ENCODE measurements at places on chromosomes 3 and 15. TPM values are rescaled to one million over a fixed set of nuclear protein-coding genes. Genes with fewer than 3 reads are reported as not detected.

Gene ZCWPW2
- 0.46 TPM for total RNA-seq

Gene PROS1
- total RNA-seq: 52.6 TPM

Gene NOX5
- not detected for total RNA-seq

Gene GLDN
- 38.2 TPM for total RNA-seq

Gene CLDN18
- total RNA-seq: 673 TPM

Gene TRAT1
- total RNA-seq: 1.2 TPM

Gene PPARG
- total RNA-seq: 93.9 TPM

Gene A4GNT
- total RNA-seq: not detected

Gene SLC24A5
- total RNA-seq: not detected

Gene RASGRP1
- total RNA-seq: 4.8 TPM

Gene FANCI
- total RNA-seq: 6.3 TPM

Gene XXYLT1
- total RNA-seq: 8.9 TPM

Gene SKOR1
- total RNA-seq: 4.2 TPM

- no peak for DNase-seq
Measured at GRCh38 chr3:136954980-136955780, 2.6 kb upstream of the IL20RB start.

- DNase-seq: peak; percentile 38
Measured at GRCh38 chr3:138694287-138695007, 85.9 kb downstream of the FAIM start.

DNA sequence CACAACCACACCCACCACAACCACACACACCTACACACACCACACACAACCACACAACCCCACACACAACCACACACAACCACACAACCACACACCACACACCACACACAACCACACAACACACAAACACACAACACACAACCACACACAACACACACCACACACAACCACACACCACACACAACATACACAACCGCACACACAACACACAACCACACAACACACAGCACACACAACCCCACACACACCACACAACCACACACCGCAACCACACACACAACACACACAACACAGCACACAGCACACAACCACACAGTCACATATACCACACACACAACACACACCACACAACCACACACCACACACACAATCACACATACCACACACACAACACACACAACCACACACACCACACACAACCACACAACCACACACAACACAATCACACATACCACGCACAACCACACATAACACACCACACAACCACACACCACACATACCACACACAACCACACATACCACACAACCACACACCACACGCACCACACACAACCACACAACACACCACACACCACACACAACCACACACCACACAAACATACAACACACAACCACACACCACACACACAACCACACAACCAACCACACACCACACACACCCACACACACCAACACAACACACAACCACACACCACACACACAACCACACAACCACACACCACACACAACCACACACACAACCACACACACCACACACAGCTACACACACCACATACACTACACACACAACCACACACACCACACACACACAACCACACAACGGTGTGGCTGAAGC lies 23.7 kb downstream of the CPN2 start:
- DNase-seq: no peak

GRCh38 chr15:55289011-55289745 lies 435 bp downstream of the RAB27A start:
- peak; percentile 75 for DNase-seq

GRCh38 chr15:70281261-70281810 lies 183.6 kb upstream of the TLE3 start:
- no peak for DNase-seq

DNA sequence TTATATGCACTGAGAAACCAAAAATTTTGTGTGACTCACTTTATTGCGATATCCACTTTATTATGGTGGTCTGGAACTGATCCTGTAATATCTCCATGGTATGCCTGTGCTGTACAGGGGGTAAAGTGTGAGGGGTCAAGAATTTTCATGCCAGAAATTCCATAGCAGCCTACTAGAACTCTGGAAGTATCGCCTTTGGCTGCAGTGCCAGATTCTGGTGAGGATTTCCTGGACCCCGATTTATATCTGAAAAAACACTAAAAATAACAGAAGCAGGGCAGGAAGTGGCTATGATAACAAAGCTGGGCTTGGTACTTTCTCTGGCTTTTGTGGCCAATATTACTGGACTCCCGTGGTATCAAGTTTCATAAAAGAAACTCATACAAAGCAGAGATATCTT lies 36.4 kb downstream of the CCDC80 start:
- DNase-seq: no peak

GRCh38 chr3:21954709-21955108 lies 203.7 kb upstream of the ZNF385D start:
- no peak for DNase-seq

- DNase-seq: no peak
Measured at GRCh38 chr3:68757157-68757556, 175.2 kb downstream of the TAFA4 start.

- DNase-seq: no peak
Measured at GRCh38 chr3:58679974-58680666, 13.5 kb upstream of the FAM3D start.

- no peak for DNase-seq
Measured at GRCh38 chr3:195885036-195885891, 23.1 kb downstream of the TNK2 start.

GRCh38 chr15:76343313-76343996 lies 6.9 kb downstream of the ISL2 start:
- no peak for DNase-seq

GRCh38 chr15:43775411-43775965 lies 1.3 kb downstream of the ELL3 start:
- DNase-seq: peak; percentile 56

- no peak for DNase-seq
Measured at GRCh38 chr3:63995086-63995485, 28.2 kb downstream of the PSMD6 start.

DNA sequence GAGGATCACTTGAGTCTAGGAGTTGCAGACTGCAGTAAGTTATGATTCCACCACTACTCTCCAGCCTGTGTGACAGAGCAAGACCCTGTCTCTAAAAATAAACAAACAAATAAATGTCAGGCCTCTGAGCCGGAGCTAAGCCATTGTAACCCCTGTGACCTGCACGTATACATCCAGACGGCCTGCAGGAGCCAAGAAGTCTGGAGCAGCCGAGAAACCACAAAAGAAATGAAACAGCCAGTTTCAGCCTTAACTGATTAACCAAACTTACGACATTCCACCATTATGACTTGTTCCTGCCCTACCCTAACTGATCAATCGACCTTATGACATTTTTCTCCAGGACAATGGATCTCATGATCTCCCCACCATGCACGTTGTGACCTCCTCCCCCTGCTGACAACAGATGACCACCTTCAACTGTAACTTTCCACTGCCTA lies 32.5 kb upstream of the ZKSCAN7 start:
- DNase-seq: no peak

- DNase-seq: no peak
Measured at GRCh38 chr3:108441071-108441507, 69.3 kb downstream of the MYH15 start.

GRCh38 chr15:75225951-75226732 lies 24.5 kb downstream of the C15orf39 start:
- DNase-seq: no peak

DNA sequence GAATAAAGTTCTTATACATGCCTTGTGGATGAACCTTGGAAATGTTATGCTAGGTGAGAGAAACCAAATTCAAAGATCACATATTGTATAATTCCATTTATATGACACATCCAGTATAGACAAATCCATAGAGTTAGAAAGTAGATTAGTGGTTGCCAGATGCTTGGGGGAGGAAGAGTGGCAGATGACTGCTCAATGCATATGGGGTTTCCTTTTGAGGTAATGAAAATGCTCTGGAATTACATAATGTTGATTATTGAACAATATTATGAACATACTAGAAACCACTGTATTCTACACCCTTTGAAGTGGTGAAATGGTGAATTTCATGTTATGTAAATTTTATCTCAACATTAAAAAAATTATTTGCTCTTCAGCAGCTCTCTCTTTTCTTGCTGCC lies 100.8 kb downstream of the DHX36 start:
- no peak for DNase-seq

GRCh38 chr3:137988152-137988551 lies 21.8 kb upstream of the CLDN18 start:
- peak; percentile 69 for DNase-seq

DNA sequence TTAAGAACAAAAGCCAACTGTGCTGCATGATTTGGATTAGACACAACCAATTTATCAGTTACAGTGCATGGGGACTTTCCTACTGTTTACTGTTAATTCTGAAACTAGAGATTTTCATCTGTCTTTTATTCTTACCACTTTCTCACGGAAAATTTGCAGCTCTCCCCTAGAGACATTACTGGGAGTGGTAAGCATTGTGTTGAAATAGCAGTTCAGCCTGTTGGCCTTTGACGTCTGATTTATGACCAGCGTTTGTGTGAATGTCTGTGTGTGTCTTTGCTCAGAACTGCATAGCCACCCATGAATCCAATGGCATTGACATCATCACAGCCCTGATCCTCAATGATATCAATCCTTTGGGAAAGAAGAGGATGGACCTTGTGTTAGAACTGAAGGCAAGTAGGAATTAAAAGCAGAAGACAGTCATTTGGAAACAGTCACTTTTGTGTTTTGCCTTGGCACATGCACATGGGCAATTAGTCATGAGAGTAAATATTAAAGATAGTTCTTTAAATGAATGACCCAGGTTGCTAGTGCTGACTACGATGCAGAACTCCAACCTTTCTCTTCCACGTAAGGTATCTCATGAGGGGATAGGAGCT lies 202.2 kb upstream of the BHLHE40 start:
- DNase-seq: no peak

DNA sequence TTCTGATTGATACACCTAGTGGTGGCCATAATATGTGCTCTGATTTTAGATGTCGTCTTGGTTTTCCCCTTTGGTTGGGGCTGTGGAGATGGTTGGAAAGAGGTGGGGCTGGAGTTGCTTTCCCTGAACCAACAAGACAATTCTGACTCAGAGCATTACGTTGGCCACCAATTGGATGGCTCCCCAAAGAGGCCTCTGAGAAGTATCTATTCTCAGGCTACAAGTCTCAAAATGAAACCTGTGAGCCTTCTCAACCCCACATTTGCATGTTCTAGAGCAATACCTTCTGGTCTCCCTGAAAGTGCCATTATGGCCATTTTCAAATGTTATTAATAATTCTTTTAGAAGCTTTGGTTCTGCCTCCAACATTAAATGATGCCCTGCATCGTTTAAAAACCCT lies 188.4 kb upstream of the WNT5A start:
- DNase-seq: no peak

DNA sequence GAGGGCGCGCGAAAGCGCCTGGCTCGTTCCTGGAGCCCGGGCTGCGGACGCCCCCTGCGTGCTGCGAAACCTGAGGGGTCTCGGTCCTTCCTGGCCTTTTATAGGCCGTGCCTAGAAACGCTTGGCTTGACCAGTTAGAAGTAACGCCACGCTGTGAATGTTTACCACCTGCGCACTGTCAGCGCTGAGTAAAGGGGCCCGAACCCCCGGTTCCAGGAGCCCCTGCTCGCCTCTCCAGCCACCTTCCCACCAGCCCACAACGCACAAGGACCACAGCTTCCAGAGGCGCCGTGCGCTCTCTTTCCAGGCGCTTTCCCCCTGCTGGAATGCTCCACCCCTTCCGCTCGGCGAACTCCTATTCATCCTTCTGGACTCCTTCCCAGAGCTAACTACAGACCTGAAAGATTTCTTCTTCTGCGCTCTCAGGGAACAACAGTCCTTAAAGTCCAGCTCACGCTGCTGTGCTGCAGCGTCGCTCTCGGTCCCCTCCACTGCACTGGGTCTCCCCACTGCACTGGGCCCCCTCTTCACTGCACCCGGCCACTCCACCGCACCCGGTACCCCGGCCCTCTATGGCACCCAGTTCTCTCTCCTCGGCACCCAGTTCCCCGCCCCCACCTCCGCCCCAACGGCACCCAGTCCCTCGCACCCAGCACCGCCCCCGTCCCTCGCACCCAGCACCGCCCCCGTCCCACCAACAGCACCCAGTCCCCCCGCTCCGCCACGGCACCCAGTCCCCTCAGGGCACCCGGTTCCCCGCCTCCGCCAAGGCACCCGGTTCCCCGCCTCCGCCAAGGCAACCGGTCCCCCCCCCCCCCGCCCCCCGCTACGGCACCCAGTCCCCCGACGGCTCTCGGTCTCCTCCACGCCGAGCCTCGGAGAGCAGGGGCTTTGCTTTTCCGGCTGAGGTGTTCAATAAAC lies 69.8 kb downstream of the SQOR start:
- peak; percentile 78 for DNase-seq

GRCh38 chr3:187922704-187923416 lies 177.6 kb upstream of the BCL6 start:
- no peak for DNase-seq

GRCh38 chr3:150511122-150511821 lies 35.0 kb downstream of the SERP1 start:
- no peak for DNase-seq

DNA sequence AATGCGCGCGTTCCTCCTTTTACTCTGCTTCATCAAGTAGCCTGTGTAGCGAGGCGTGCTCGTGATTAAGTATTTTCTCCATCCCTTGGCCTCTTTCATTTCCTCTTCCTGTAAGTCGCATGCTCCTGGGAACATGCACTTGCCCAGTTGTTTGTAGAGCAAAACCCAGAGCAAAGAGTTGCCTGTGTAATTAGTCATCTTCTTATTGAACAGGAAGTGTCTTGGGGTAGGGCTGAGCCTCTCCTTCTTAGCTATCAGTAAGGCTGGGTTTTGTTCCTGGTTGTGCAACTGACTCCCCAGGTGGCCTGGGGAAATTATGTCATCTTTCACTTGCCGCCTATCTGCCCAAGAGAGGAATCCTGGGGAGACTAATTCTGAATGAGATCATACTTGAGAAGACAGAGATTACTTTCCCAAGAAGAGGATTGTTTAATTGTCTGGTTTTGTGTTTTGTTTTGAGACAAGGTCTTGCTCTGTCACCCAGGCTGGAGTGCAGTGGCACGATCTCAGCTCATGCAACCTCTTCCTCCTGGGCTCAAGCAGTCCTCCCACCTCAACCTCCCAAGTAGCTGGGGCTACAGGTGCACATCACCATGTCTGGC lies 14.9 kb downstream of the LIPH start:
- no peak for DNase-seq

GRCh38 chr3:139558351-139559266 lies 19.1 kb upstream of the RBP1 start:
- no peak for DNase-seq

DNA sequence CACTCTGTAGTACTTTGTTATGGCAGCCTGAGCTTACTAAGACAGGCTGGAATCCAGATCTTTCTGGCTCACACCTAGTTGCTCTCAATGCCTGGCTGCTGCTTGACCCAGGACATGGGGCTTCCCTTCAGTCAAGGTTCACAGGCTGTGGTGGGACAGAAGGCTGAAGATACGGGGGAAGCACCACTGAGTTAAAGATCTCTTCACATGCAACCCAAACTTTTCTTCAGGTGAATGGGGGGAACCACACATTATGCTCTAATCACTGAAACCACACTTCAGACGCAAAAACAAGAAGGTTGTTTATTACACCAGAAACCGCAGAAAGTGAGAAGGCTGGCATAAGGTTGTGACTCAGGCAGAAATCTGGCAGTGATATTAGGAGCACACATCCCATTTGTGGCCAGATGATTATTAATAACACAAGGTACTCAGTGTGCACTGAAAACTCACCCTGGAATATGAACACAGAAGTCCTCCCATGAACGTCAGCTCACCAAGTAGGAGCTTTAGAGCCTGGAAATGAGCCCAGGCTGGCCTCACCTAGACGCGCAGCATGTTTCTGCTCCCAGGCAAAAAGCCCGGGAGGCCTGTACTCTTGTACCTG lies 230.5 kb upstream of the CHRNA7 start:
- no peak for DNase-seq

All from upper lobe of left lung (tissue), 6 donors.